Inflammatory macrophage treated with lipopolysaccharide for 1 hour (primary cell): ENCODE measurements at places on chromosomes 5 and 9.

- no peak for DNase-seq
These were observed 174.2 kb upstream of the IER5L start for GRCh38 chr9:129352146-129352865.

GRCh38 chr9:33498387-33498786 is 24.7 kb upstream of the NOL6 start:
- DNase-seq: peak; percentile 40

DNA sequence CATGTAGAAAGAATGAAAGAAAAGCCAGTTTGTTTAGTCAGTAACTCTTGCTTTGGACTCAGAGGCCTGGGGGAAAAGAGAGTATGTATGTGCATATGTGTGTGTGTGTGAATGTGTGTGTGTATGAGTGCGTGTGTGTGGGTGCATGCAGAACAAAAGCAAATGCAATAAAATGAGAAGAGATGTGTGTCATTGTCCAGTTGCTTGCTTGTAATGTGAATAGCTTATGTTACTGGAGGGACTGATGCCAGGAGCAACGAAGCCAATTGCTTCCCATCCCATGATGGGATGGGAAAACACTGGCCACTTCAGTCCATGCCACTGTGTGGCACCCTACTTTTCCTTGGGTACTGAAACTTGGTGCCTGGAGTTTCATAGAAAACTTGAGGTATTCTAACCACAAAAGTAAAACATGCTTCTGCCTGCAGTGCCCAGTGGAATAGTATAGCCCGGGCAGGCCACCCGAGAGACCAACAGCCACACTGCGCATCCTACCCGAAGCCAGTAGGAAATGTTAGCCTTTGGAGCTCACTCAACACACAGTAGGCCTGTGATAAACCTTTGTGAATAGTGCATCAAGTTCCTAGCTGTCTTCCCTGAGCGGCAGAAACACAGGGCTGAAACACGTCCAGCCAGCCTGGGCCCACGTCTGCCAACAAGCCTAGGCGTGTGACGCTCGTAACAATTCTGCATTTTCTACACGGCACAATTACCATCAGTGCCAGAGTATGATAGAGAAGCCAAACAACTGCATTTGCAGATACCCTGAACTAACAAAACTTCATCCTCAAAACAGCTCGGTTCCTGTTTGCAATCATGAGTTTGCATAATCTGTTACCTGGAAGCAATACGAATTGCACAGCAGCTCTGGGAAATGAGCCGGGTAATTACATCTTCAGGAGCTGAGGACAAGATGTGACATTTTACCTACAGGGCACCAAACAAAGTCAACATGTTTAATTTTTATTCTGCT is 198.1 kb downstream of the SYK start:
- DNase-seq: no peak

DNA sequence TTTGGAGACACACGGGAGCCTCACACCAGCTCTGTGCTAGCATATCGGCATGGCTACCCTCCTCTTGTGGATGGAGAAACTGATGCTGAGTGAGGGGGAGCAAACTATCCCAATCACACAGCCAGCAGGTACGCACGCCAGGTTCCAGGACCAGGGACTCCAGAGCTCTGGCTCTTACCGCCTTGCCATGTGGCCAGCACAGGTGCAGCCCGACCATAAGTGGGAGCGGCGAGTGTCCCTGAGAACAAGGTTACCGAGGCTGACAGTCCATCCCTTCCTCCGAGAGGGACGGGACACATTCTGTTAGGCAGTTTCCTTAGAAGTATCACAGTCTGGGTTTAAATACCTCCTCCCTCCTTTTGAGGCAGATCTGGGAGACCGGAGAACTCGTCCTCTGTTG is 86.0 kb downstream of the PAX5 start:
- DNase-seq: no peak

DNA sequence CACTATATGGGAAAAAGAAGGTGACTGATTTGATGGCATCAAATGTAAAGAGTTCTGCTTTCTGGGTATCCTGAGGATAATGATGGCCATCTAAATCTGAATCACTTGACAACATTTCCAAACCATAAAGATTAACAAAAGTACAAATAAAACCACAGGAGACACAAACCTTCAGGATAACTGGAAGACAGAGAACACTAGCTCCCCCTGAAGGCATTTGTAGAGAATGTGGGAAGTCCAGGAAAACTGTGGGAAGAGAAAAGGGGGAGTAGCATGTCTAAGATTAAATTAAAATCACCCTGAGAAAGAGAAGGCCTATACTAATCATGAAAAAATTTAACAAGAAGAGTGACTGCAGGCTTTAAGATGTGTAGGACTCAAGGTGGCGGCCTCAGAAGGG is 116.2 kb downstream of the PRELID2 start:
- DNase-seq: no peak

GRCh38 chr5:57422993-57423392 is 59.6 kb downstream of the ACTBL2 start:
- DNase-seq: no peak

DNA sequence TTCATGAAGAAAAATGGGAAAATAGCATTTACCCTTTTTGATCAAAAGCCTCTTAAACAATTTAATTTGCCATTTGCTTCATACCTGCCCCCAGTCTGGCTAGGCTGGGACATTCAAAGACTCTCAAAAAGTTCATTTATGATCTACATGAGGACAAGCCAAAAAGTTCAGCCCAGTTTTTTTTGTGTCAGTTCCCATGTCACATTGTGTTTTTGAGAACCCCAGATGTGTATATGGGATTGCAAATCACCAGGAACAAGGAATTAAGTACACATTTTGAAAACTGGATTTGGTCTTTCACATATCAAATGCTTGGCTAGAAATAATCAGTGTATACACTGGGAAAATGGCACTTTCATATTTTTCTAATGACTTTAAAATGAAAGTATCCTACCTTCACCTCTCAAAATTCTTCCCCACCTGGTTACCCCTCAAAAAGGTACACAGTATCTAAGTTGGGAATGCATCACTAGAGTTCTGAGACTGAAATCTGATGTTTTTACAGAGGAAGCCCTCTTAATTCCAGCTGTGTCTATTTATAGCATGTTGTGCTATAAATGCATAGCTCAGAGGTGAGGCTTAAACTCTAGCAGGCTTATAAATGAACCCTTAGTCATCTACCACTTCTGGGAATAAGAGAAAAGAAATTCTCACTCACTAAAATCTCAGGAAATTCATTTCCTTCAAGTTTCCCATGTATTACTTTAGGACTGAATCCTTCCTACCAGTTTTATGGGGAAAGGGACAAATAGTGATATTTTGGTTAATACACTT is 9.3 kb downstream of the STOM start:
- DNase-seq: no peak

GRCh38 chr9:128175726-128176125 is 15.6 kb downstream of the CIZ1 start:
- no peak for DNase-seq

DNA sequence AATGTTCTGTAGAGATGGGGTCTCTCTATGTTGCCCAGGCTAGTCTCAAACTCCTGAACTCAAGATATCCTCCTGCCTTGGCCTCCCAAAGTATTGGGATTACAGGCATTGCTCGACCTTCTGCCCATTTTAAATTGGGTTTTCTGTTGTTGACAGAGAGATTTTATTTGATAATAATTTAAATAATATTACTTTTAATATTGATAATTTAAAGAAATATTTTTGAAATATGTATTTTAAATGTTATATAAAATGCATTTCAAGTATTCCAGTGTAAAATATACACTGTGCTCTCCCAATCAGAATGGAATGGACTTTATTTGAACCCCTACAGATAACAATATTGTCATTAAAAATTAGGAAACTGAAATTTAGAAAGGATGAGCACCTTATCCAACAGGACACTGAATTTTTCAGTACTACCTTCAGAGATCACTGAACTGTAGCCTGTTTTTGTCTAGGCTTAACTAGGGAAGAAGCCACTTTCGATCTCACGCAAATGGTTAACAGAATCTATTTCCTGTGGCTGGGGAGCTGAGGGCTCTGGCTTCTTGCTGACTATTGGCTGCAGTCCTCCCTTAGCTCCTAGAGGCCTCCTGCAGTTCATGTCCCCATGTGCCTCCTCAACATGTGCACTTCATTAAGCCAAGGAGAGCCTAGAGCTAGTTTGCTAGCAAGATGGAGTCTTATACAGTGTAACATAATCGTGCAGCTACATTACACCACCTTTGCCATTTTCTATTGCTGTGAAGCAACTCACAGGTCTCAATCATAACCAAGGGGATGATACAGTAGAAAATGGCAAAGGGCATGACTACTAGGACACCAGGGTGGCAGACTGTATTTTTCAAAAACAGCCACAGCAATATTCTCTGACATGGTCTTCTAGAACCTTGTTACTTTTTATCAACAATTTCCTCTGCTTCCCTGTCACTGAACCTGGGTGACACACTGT is 150.0 kb downstream of the CDC42SE2 start:
- no peak for DNase-seq

- DNase-seq: no peak
These were observed 620.9 kb upstream of the PTPRD start for GRCh38 chr9:11233696-11234095.

DNA sequence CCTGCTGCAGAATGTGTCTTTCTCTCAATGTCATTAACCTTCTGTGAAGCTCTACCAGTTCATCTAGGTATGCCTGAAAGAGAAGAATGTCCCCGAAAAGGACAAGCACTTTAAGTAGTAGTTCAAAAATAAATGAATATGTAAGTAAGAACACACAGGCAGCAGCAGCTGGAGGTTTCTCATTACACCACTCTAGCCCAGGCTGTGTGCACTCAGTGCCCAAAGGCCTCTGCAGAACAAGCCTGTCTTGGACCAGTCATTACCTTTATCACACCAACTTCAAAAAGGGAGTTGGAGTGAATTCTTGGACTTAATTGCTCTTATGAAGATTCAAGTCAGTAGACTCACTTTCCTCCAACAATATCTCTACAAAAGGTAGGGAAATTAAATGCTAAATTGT is 268.8 kb downstream of the MLLT3 start:
- DNase-seq: no peak

DNA sequence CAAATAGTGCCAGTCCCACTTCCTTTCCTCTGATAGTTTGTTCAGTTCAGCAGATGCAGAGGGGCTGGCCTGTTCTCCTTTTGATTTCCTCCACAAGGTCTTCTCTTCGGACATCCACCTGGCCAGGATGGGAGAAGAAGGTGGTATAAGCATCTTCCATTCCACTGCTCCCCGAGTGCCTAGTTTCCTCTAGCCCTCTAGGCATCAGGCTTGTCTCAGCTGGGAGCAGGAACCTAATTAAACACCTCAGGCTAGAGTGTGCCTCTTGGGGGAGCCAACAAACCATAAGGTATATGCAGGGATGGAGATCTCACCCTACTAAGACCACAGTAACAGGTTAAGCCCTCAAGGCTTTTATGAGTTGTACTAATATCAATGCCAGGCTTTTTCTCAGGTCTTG is 835 bp upstream of the DND1 start:
- no peak for DNase-seq

DNA sequence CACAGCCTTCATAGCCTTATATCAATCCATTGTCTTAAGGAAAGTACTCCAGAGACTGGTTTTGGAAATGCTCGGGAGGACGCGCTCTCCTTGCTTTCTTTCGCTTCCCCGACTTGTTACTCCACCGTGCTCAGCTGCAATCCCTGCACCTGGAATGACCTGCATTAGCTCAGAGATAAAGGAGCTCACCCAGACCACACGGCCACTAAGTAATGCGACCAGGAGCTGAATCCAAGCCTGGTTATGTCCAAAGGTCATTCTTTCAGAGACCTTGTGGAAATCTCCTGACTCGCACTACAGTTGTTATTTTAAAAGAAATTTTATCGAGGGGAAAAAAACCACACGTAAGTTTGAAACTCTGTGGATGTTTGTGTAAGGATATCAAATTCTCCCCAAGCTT is 135.3 kb upstream of the DPYSL3 start:
- DNase-seq: no peak

DNA sequence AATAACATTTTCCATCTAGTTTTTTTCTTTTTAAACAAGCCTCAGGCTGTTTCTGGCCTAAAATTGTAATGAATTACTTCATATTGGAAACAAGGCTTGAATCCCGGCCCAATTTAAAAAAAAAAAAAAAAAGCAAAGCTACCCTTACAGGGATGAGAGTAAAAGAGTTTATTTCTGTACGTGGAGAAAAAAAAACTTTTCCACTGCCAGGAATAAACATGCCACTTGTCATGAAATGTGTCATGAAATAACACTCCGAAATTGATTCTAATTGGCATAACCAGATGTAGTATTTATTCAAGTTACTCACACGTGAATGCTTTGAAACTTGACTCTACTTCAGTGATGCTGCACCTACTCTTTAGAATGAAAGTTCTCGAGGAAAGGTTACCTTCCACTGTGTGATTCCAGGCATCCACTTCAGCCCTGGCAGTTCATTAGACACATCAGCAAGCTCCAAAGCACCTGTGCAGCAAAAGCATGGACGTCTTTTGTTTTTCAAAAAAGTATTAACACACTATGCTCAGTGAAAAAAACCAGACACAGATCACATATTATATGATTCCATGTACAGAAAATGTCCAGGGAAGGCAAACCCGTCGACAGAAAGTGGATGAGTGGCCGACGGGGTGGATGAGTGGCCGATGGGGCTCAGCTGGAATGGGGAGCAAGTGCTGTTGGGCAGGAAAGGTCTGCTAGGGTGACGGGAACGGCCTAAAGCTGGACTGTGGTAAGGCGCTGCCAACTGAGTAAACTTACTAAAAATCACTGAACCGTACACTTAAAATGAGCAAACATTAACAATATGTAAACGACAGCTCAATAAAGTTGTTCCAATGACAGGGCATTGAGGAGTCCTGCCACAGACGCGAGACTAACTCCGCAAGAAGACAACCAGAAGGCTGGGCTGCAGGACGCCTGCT is 21.2 kb downstream of the NSUN2 start:
- DNase-seq: no peak

DNA sequence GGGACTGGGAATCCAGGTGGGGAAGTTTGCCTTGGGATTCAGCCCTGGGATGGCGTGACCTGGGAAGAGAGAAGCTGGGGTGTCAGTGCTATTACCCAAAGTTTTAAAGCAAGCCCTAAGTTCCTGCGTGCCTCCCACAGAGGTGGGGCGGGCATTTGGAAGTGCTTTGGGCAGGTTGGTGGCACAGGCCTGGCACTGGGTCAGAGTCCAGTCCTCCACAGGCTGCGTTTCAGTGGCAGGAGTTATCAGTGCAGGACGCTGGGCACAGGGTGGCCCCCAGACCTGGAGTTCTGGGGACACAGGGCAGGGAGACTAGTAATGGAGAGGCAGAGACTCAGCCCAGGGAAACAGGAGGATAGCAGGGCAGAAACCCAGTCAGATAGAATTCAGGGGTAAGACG is 147.2 kb downstream of the MAST4 start:
- DNase-seq: no peak

DNA sequence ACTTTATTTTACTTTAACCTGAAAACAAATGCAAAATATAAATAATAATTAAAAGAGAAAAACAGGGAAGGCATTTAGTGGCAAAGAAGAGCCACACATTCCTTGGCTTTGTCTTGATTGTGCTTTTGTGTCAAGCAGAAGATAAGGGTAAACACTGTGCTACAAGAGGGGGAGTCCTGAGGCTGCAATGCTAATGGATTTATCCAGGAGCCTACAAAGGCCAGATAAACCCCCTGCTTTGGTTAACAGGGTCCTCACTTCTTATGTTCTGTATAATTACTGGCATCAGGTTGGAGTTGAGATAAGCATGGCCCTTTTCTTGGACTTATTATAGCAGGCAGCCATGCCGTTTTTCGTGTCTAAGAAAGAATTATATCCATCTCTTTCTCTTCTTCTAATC is 302.8 kb downstream of the EFNA5 start:
- DNase-seq: no peak

GRCh38 chr9:98964201-98964600 is 20.5 kb downstream of the COL15A1 start:
- DNase-seq: no peak

GRCh38 chr5:15499528-15500324 is at the start of gene FBXL7:
Gene FBXL7, plus strand, starts transcription at chr5:15500180.
- no peak for DNase-seq

- DNase-seq: no peak
These were observed 364.1 kb upstream of the SLC30A5 start for GRCh38 chr5:68729678-68730077.
